ENCODE measurements at places on chromosomes 1 and 21.

- no peak for DNase-seq
These were observed 12.3 kb upstream of the CTRC start for GRCh38 chr1:15425958-15426357.

- DNase-seq: no peak
These were observed 2.5 kb downstream of the MPZ start for GRCh38 chr1:161307230-161307768.

GRCh38 chr1:78176448-78176847 is 130.7 kb downstream of the GIPC2 start:
- no peak for DNase-seq

DNA sequence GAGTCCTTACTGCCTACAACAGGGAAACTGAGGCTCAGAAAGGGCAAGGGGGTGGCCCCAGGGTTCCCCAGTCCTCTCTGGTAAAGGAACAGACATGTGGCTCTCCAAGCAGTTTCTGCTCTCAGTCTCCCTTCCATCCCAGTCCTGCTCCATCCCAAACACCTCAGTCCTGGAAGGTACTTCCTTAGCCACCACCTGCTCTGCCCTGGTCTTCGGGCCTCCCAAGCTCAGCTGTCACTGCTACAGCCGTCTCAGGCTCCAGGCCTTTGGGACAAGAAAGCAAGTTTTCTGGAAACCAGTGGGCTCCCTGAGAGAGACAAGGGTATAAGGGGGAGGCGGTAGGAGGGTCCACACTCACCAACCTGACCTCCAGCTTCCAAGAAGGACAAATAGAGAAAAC is 23.1 kb upstream of the ADGRB2 start:
- no peak for DNase-seq

GRCh38 chr1:161133220-161133740 is 813 bp upstream of the DEDD start:
- no peak for DNase-seq

GRCh38 chr1:202584707-202585589 is 125.3 kb downstream of the SYT2 start:
- no peak for DNase-seq

- DNase-seq: no peak
These were observed 19.8 kb upstream of the VCAM1 start for GRCh38 chr1:100699744-100700143.

DNA sequence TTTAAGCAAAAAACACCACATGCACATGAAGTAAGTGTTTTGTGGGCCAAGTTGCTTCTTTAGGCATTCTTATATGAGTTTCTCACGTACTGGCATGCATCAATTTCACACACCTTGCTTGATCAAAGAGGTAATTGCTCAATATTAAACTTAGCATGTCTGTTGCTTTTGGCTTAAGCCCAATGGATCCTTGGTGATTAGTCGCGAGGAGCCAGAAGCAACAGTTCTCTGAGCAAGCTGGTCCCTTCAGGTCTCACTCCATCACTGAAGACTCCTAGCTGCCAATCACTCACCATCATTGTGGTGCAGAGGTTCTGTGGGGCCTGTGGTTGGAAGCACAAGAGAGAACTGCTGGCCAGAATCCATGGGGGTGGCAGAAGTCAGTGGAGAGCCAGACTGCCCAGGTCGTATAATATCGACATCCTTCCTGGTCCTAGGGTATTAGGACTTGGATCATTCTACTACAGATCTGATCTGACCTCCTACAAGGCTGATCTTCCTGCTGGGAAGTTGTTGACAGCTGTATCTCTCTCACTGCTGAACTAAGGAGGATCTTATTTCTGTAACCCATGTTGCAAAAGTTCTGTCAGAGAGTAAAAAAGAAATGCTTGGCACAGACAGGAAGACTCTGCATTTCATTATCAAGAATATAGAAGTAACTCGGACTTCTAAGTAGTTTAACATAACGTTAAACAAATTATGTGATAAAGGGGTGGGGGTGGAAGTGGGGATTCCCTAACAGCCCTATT is 140.5 kb downstream of the NTPCR start:
- DNase-seq: no peak

GRCh38 chr1:157968508-157968907 is 24.9 kb upstream of the KIRREL1 start:
- DNase-seq: no peak

- no peak for DNase-seq
These were observed 118.8 kb downstream of the SIPA1L2 start for GRCh38 chr1:232511172-232511571.

DNA sequence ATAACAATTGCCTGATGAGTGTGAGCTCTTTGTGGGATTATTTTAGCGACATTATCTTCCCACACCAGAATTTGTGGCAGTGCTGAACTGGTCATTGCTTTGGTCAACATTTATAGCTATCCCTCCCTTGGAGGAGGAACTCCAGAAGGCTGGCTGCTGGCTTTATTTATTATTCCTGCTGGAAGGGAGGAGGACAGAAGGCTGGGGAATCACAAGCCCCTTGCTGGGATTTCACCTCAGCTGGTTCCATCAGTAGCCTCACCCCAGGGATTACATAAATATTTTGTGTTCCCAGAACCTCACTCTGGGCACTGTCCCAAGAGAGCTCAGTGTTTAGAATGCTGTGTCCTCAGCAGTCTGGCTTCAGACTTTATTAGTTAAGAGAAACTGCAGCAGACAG is 102.8 kb upstream of the C1orf21 start:
- no peak for DNase-seq

Measured in stimulated activated CD8-positive, alpha-beta memory T cell treated with anti-CD3 and anti-CD28 coated beads, Interleukin-2, amount 100 ng/mL, for 1 hour (primary cell).